Astrocyte of the spinal cord (primary cell): ENCODE measurements at places on chromosomes 6 and 20.

- no peak for DNase-seq
Measured at GRCh38 chr6:33279257-33279695, 2.4 kb downstream of the B3GALT4 start.

- DNase-seq, result no peak
Measured at GRCh38 chr6:26122402-26122792, 35.2 kb downstream of the HFE start.

DNA sequence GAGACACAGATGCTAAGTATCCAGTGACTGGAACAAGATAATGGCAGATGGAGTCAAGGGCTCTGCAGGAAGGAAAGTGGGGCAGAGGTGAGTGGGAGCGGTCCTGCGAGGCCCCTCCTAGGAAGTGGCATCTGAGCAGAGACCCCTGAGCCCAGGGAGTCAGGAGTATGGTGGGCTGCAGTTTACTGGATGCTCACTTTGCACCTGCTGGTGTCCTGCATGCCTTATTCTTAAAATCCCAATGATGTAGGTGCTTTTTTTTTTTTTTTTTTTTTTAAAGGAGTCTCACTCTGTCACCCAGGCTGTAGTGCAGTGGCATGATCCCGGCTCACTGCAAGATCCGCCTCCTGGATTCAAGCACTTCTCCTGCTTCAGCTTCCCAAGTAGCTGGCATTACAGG, 5.6 kb downstream of the CEBPB start:
- no peak for DNase-seq

- no peak for DNase-seq
Measured at GRCh38 chr6:53294095-53294494, 54.7 kb downstream of the ELOVL5 start.

DNA sequence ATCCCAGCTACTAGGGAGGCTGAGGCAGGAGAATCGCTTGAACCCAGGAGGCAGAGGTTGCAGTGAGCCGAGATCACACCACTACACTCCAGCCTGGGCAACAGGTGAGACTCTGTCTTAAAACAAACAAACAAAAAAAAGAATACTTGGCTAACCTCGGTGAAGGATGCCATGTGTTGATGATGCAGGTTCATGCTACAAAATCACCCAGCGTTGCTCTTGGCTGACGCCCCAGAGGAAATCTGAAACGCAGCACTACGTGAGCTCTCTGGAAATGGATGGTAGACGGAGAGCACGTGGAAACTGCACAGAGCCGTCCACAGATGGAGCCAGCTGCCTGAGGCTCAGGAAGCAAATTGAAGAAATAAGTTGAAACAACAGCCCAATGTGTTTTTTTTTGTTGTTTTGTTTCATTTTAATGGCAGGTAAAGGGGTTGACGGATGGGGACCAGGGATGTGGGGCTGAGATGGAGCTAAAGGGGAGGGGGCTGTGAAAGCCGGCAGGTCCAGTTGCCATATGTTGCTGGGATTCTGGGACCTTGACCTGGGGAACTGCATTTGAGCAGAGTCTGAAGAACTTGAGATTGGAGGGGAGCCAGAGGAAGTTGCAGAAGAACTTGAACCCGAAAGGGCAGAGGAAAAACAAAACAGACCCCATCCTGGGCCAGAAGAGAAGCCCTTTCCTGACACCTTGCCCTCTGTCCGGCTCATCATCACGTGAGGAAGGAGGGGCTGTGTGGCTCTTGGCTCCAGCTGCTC, 12.8 kb upstream of the MANBAL start:
- DNase-seq, result peak; percentile 87

DNA sequence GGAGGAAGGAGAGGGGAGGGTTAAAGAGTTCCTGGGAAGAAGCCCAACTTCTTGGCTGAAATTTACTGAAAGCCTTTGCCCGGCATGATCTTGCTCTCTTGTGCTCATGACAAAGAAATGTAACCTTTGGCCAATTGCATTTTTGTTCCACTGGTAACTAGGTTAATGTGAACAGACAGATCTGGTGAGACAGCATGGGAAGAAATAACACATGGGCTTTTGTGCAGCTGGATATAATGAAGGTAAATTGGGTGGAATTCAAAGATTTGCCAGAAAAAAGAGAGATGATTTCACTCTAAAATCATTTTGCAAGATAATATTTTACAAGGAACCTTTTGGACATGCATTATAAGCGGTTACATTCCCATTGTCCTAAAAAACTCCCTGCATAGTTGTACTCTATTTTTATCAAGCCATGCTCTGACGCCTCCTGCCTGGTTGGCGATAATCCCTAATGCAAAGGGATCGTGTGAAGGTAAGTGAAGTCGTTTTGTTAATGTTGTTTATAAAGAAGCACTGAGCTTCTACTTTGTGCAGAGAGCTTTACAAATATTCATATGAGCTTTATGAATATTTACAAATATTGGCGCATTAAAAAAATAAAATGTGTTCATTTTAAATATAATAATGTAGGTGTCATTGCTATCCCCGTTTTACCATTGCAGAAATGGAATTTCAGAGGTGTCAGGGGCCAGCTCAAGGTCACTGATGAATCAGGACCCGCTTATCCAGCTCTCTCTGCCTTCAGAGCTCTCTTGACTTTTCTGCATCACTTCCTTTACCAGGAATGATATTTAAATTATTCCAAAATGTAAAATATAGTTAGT, 161.3 kb upstream of the AGPAT4 start:
- peak; percentile 98 for DNase-seq

DNA sequence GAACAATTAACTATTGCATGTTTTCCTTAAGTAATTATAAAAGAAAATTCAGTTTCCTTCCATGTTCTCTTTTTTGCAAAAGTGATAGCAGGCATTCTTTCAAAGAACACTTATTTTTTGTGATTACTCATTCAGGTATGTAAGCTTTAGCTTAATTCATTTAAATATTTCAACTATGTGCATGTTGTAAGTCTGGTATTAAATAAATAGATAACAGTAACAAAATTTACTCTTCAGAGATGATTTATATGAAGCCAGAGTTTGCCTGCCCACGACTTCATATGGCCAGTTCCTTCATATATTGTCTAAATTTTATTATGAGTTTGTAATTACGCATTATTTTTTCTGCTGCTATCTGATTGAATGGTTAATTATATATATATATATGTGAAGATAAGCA, 110.9 kb downstream of the ADGRG6 start:
- peak; percentile 22 for DNase-seq

GRCh38 chr6:33952016-33952415, 148.2 kb upstream of the MLN start:
- DNase-seq, result no peak
